ENCODE measurements at places on chromosomes 2 and 18.
A peak's percentile ranks its signal among the peaks of the same experiment; 100 is the strongest.

GRCh38 chr2:11480406-11480805 is 14.4 kb upstream of the E2F6 start:
- DNase-seq: no peak

- DNase-seq: no peak
These were observed 69.8 kb downstream of the SLC66A2 start for GRCh38 chr18:79881695-79882094.

DNA sequence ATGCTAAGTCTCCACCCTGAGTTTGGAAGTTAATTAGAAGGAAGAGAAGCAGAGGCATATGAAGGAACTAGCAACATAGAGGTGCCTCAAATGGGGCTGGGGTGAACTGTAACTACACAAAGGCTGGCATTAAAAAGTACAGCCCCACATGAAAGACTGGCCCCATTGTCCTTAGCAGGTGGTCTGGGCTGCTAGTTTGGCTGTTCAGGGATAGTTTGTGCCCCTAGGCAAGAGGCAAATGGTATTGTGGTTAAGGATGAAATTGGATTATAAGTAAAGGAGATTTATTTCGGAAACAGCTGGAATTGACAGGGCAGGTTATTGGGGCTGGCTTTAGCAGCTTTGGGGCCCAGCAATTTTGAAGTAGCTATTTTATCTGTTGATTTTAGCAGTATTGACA is 365.7 kb upstream of the TNP1 start:
- no peak for DNase-seq

- DNase-seq: no peak
These were observed 15.5 kb upstream of the IHH start for GRCh38 chr2:219076253-219076652.

GRCh38 chr2:148560496-148560895 is 84.1 kb upstream of the EPC2 start:
- no peak for DNase-seq

GRCh38 chr18:11947214-11948191 is 33.8 kb upstream of the IMPA2 start:
- DNase-seq: no peak

DNA sequence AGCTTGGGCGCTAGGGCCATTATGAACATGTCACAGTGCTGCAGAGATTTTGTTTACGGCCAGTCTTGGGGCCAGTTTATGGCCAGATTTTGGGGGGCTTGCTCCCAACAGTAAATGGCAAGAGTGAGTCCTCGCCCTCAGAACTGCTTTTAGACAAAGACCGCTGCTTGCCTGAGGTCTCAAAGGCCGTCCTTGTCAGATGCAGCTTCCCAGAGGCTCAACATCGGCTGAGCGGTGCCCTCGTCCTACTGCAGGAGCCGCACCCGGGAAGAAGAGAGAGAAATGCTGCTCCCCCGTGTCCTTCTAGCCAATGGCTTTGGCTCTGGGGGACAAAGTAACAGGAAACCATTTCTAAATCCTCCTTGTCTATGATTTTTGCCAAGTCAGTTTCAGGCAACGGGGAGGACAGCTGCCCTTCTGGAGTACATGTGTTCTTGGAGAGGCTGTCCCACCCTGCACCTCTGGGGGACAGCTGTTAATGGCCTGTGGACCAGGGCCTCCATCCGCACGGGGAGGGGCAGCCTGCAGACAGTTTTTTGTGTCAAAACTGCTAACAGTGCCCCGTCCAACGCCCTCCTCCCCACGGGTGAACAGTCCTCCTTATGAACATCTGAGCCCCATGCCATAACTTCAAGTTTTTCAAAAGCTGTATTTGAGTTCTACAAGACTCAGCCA is 66.1 kb downstream of the C18orf63 start:
- no peak for DNase-seq

DNA sequence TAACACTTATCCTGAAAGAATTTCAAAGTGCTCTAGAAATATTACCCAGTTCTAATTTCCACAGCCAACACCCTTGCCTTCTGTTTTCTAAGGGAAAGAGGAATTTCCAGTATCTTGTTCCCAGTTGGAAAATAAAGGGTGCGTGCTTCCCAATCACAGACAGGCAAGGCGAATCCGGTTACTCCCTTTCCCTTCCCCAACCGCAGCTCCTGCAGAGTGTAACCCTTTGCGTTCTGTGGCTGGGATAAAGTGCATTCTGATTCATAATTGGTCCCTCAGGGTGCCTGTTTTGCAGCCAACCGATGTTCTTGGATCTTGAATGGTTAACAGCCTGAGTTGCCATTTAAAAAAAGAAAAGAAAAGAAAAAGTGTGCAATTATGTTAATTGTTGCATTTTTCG is 40.6 kb upstream of the PGAP1 start:
- no peak for DNase-seq

DNA sequence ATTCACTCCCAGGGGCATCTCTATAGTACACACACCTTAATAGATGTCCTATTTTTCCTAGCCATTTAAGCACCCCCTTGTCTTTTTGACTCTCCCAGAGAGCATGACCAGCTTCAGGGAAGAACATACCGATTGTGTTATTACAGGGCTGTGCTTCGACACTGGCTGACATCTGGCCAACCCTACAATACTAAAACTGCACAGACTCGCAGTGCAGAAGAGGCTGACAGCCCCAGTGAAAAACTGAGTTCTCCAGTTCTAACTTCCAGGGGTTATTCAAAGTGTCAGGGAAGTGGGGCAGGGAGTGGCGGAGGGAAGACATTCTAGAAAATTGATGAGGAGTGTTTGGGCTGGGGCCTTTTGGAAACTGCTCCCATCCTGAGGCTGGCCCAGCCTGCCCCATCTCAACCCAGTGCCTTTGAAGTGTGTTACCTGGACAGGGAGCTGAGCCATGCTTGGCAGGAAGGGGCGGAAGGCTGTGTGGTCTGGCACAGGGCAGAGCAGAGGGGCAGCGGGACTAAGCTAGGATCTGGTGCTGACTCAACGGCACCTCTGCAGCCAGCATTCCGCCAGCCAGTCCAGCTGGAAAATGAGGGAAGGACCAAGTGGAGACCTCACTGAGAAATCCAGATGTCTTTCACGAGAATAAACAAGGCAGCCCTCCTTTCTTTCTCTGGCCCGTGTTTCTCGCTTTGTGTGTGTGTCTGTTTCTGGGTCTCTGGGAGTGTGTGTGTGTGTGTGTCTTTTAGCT is 15.4 kb upstream of the IGFBP5 start:
- DNase-seq: no peak

- DNase-seq: no peak
These were observed 58.7 kb downstream of the SNORC start for GRCh38 chr2:232928551-232929302.

- no peak for DNase-seq
These were observed 99.8 kb upstream of the YPEL5 start for GRCh38 chr2:30046979-30047378.

GRCh38 chr2:82501217-82501616 is 1957.9 kb downstream of the SUCLG1 start:
- no peak for DNase-seq

- no peak for DNase-seq
These were observed 8.2 kb downstream of the GDF7 start for GRCh38 chr2:20674974-20675679.

DNA sequence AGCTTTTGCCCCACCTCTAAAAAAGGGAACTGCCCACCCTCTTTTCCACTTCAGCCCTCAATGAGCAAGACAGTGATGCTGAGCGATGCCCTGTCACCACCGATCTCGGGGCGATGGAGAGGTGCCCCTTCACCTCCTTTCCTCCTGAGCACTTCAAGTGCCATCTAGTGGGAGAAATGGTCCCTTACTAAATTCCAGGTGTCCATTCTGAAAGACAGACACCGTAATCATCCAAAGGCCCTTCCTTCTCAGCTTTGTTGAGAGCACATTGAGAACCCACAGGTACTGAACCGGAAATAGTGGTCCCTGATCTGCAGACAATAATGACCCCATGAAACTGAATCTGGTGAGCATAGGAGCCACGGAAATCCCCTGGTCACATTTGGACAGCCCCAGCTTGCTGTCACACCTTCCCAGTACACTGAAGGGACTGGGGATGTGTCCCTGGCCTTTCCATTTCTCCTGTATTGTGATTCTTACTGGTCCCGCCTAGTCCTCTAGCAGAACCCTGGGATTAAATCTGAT is 38.5 kb downstream of the KCTD18 start:
- DNase-seq: peak; percentile 70

DNA sequence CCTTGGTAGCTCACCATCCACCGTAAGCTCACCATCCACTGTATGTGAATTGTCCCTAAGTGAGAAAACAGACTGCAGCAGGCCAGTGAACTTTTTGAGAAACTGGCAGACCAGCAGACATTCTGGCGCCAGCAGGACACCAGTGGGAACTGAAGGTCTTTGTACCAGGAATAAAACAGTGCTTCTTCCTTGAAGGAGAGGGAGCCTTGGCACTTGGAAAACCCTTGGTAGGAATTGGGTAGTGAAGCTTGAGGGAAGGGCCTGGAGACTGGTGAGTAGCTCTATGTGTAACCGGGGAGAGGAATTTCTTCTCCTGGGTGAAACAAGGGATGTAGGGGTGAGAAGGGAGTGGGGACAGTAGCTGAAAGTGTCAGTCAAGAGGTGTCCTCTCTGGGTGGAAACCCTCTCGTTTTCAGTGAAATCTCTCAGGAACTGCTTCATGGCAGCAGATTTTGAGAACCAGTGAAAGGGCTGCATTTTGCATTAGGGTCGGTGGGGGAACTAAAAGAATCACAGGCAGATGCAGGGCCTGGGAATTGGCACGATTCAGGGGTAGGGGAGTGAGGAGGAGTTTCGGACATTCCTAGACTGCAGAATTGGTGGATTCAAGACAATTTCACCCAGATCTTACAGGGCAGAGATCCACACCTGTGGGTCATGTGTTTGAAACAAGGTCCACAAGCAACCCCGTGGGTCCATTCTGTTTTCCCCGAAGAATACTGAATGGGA is 131.5 kb upstream of the DLX2 start:
- no peak for DNase-seq

DNA sequence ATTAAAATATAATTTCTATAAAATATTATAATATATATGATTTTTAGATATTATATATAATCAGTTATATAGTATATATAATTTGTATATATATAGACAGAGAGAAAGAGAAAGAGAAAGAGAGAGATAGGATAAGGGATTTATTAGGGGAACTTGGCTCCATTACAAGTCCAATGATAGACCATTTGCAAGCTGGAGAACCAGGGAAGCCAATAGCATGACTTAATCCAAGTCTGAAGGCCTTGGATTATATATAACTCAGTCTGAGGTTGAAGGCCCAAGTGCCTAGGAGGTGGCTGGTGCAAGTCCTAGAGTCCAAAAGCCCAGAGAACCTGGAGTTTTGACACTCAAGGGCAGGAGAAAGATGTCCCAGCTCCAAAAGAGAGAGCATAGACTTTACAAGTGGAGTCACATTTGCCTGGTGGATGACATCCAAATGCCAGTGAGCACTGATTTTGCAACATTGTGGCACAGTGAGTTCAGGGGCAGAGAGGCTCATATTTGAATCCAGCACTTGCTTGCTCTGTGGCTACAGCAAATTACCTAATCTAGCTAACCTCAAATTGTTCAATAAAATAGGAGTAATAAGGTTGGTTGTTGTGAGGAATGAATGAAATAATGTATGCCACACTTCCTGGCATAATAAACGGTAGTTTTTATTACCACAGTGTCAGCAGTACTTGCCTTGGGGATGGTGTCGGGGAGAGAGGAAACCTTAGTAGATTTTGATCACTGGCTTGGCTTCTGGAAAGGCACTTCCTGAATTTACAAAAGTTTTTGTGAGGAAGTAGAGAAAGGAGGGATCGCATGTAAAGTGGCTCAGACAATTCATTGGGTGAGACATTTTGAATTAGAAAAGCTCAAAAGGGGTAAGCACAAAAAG is 69.6 kb upstream of the CD28 start:
- no peak for DNase-seq

DNA sequence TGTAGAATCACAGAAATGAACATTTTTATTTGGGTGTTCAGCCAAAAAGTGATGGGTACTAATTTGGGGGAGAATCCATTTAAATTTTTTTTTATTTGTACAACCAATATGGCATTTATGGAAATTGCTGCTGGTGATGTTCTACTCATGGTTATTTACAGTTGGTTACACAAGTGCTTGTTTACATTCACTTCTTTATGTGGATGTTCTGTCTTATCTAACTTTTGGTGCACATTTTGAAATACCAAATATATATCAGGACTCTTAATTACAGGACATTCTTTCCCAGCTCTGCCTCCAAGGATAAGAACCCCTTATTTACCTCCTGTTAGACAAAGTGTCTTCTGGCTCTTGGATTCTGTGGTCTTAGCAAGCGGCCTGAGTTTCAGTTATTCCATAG is 35.2 kb downstream of the NEMP2 start:
- DNase-seq: no peak
